Activated effector memory CD4-positive, alpha-beta T cell treated with anti-CD3 and anti-CD28 coated beads, Interleukin-2, amount 50 U/mL, for 16 hours (primary cell): ENCODE measurements at places on chromosomes 11 and 22.

GRCh38 chr11:98411777-98412176 lies 609.0 kb upstream of the CNTN5 start:
- no peak for DNase-seq

GRCh38 chr11:27619039-27619574 lies 81.1 kb downstream of the BDNF start:
- DNase-seq = no peak

- no peak for DNase-seq
Measured at GRCh38 chr11:110989428-110990133, 255.9 kb upstream of the POU2AF2 start.

DNA sequence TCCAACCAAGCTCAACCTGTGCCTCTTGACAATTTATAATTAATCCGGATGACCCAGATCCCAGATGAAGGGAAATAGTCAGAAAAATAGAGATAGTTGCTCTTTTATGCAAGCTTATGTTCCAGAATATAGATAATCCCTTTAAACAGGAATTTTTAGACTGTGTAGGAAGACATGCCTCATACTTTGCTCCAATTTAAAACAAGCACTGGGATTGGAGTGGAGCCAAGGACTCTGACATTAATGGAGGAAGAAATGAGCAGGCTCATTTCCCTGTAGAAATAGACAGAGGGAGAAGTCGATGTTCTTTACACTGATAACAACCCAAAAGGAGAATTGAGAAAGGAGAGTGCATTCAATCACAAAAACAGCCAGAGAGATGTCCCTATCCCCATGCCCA lies 70.1 kb upstream of the LRRC55 start:
- DNase-seq = no peak

GRCh38 chr22:22092101-22092500 lies 109.5 kb upstream of the TOP3B start:
- DNase-seq = no peak

DNA sequence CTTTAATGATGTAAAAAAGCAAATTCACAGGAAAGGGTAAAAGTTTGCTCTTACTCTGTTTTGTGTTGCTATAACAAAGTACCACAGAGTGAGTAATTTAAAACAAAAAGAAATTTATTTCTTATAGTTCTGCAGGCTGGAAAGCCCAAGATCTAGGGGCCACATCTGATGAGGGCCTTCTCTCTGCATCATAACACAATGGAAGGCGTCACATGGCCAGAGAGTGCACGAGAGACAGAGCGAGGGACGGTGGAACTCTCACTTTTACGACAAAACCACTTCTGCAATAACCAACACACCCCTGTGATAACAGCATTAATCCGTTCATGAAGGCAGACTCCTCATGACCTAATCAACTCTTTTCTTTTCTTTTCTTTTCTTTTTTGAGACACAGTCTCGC lies 31.1 kb downstream of the CD6 start:
- no peak for DNase-seq

DNA sequence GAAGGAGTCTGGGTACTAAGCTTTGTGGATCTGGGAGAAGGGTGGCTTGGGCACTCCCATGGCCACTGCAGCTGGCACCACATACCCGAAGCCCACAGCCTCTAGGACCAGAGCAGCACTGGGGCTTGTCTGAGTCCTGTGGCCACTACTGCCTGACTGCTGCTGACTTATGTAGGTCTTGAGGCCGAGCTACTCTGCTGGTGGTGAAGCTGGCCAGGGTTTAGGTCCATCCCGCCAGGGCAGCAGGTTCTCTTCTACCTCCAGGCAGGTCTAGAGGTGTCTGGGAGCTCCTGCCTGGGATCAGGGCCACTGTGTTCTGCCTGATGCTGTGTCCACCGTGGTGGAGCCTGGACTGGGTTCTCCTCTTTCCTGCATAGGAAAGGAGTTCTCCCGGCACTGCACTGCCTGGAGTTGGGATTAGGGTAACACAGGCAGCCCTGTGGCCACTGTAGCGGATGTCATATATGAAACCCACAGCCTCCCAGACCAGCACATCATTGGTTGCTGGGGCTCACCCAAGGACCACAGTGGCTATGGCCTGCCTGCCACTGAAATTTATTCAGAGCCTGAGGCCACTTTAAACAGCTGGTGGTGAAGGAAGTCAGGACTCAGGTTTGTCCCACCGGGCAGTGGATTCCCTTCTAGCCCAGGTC lies 109.8 kb upstream of the SERPIND1 start:
- no peak for DNase-seq

GRCh38 chr11:45617871-45618601 lies 47.4 kb downstream of the CHST1 start:
- DNase-seq = no peak

GRCh38 chr11:70757241-70757640 lies 358.9 kb downstream of the CTTN start:
- DNase-seq = no peak

DNA sequence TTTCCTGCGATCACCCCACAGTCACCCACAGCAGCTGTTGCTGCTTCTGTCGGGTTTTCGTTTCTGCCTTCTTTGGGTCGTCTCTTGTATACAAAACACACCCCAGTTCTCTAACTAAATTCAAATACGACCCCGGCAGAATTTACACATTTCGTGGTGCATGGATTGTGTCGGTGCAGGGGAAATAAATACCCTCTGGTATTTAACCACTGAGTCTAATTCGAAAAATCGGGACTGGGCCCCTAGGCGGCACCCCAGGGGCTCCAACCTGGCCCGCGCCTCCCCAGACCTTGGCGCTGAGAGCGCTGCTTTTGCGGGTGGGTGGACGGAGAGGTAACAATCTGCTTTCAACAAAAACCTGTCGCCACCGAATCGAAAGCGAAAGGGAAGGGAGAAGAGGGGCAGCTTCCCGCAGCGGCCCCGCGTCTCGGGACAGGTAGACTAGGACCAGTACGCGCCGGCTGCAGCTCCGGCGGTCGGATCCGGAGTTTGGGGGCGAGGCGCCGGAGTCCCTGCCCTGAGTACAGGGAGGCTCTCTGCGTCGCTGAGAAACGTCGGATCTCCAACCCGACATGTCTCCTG lies 4.4 kb downstream of the ALX4 start:
- peak; percentile 71 for DNase-seq

DNA sequence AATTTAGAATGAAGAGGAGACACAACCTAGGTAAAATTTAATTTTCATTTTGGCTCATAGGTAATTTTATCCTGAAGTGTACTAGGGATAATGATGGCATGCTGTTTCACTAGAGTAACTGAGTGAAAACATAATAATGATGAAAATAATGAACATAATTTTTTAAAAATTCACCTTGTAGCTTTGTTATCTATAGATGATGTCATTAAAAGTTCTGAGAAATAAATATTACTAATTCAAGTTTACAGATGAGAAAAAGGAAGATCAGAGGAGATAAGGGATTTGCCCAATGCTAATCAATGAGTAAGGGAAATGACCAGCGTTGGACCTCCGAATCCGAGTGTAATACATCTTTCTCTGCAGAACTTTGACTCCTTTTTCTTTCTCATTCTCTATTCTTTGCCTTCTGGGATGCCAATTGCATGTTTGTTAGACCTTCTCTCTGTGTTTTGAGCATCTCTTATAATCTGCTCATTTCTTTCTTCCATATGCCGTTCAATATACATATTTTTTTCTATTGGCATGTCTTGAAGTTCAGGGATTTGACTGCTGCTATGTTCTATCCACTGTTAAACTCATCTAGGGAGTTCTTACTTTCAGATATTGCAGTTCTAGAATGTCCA lies 186.5 kb downstream of the SNX19 start:
- no peak for DNase-seq

- no peak for DNase-seq
Measured at GRCh38 chr11:75938543-75938942, 123.5 kb downstream of the UVRAG start.

GRCh38 chr11:129948926-129949466 lies 53.6 kb upstream of the NFRKB start:
- no peak for DNase-seq

DNA sequence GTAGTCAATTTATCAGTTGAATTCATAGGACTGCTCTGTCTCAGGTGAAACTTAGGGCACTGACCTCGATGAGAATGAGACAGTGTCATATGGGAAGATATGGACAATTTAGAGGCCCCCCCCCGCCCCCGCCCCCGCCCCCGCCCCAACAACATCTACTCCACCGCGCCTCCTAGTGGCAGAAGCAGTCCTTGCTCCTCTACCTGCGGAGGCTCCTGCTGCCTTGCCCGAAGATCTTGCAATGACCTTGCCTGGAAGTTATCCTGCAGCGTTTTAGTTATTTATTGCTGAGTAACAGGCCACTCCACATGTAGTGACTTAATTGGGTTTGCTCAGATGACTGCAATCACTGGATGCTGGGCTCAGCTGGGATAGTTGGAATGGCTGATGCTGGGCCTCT lies 15.2 kb downstream of the SERPINH1 start:
- DNase-seq = peak; percentile 83

- DNase-seq = no peak
Measured at GRCh38 chr22:38689651-38690050, 7.9 kb downstream of the TOMM22 start.

DNA sequence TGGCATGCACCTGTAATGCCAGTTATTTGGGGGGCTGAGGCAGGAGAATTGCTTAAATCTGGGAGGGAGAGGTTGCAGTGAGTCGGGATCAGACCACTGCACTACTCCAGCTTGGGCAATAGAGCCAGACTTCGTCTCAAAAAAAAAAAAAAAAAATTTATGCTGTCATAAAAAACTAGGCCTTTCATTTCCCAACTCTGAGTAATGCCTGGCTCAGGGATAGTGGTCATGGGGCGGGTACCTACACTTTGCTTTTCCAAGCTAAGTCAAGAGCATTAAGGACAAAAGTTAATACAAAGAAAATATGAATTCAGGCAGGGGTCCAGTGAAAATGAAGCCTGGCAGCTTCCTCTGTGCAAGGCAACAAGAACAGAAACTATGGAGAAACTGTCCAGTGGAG lies 16.3 kb downstream of the CPSF7 start:
- DNase-seq = no peak

GRCh38 chr11:20844630-20845029 lies 175.2 kb downstream of the NELL1 start:
- no peak for DNase-seq

DNA sequence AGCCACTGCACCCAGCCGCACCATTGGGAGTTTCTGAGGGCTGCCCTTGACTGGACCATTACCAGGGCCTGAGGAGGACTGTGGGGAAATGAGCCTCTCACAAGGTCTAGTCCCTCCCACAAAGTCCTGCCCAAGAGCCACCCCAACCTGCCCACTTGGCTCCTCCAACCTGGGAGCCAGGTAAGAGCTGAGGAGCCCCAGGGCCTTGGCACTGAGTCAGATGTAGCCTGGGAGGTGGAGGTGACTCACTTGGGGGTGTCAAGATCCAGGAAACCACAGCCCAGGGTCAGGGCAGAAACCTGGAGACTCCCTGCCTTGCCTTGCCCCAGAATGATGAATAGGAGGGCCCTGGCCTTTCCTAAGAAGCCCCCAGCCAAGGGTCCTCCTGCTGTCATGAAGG lies 25.8 kb upstream of the P2RY2 start:
- DNase-seq = peak; percentile 61

DNA sequence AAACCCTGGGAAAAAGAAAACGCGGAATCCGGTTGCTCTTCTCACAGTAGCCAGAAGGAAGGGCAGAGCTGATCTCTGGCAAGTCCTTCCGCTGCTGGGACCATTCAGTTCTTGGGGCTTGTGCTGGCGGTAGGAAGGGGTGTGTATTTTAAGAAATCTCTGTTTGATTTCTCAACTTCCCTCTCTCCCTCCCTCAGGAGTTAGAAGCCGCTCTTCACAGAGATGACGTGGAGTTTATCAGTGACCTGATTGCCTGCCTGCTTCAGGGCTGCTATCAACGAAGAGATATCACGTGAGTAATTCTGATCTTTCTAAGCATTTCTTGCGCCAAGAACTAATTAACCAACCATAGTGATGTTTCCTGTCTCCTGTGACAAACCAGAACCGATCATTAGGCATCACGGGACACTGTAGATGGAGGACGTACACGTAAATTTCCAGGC lies 85.9 kb upstream of the SLC25A18 start:
- DNase-seq = no peak

- DNase-seq = no peak
Measured at GRCh38 chr22:43230571-43230970, 43.6 kb upstream of the TTLL12 start.

- no peak for DNase-seq
Measured at GRCh38 chr11:78450866-78451265, 33.2 kb upstream of the GAB2 start.

DNA sequence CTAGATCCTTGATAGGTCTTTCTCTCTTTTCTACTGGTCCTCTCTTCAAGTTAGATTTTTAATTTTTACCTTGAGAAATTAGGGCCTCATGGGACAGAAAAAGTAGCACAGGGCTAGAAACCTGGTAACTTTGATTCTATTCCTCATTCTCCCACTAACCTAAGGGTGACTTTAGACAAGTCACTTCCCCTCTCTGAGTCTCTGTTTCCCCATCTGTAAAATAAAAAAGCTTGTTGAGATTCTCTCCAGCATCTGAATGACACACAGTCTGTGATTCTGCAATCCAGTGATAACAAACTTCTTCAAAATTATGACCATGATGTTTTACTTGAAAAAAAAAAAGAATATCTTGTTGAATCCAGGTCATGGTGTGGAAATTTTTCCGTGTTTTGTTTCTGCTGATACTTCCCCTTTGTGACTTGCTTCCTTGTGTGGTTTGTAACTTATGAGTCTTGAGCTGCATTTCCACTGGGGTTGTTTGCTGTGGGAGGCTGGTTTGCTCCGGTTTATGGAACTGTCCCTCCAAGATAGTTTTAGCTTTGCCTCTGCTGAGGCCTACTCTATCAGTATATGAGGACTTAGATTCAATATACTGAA lies 9.8 kb upstream of the MPEG1 start:
- no peak for DNase-seq

GRCh38 chr11:113730887-113731726 lies 25.0 kb upstream of the TMPRSS5 start:
- no peak for DNase-seq

DNA sequence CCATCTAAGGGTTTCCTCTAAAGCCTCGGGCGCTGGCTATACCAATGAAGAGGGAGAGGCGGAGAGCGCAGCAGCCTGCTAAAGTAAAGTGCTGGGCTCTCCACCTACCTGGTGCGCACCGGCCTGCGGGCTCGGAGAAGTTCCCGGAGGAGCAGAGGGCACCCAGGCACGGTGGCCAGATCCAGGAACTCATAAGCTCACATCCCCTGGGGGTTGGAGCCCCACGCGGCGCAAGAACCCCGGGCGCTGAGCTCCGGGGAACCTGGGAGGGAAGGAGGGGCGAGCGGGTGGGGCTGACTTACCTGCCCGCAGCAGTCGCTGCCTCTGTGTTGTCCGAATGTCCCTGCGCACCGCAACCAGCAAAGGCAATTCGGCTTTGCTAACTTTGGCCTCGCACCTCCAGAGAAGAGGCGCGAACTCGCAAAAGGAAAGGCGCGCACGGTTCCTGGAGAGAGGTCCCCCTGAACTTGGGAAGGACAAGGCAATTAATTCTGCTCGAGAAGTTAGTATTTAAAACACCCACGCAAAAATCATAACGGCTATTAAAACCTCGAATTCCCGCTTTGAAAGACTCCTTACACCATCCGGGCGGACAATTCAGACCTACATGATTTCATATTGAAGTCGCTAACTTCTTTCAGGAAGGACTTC lies 127.6 kb upstream of the C11orf58 start:
- no peak for DNase-seq
